ENCODE measurements at places on chromosomes 13 and 19.
A peak's percentile ranks its signal among the peaks of the same experiment; 100 is the strongest.

DNA sequence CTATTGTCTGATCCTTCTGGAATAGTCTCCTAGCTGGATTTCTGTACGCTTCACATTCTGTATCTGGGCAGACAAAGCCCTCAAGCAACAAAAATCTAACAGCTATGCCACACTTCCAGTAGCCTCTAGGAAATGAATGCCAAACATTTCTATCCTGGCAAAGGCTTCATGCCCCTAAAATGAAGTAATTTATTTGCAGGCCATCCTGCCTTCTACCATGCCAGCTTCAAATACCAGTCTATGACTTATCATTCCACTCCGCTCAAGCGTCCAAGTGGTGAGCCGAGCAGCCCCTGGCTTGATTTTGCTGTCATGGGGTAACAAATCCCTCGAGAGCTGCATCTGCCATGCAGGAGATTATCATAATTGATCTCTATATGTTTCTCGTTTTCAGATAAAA, 86.9 kb downstream of the LHFPL6 start:
- DNase-seq, result peak; percentile 60

DNA sequence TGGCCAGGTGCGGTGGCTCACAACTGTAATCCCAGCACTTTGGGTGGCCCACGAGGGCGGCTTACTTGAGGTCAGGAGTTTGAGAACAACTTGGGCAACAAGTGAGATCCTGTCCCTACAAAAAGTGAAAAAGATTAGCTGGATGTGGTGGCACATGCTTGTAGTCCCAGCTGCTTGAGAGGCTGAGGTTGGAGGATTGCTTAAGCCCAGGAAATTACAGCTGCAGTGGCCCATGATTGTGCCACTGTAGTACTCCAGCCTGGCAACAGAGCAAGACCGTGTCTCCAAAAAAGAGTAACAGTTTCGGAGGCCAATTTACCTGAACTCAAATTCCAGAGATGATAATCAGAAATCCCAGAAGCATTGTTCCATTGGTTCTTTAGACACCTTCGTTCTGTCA, 4.4 kb downstream of the ZNF473 start:
- DNase-seq, result no peak

DNA sequence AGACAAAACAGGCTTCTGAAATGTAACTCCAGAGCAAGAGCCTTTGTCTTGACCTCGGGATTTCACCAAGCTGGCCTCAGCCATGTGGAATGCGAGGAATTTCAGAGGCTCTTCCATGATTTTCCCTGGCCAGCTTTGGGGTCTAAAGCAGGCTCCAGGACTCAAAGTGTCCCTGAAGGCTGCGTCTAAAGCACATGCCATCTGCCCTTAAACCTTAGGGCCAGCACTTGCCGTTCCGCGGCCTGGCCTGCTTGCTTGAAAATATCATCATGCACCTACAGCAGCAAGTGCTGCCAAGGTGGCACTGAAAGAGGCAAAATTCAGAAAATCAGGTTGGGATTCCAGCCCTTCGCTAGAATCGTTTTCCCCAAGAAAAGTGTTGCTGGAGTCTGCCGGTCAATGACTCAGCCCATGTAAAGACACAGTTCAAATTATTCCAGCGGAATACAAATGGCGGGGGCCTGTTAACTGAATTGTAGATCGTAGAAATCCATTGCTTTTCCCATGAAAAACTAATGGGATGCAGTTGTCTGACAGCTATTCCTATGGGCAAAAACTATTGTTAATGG, 105.7 kb upstream of the RAP2A start:
- peak; percentile 75 for DNase-seq

DNA sequence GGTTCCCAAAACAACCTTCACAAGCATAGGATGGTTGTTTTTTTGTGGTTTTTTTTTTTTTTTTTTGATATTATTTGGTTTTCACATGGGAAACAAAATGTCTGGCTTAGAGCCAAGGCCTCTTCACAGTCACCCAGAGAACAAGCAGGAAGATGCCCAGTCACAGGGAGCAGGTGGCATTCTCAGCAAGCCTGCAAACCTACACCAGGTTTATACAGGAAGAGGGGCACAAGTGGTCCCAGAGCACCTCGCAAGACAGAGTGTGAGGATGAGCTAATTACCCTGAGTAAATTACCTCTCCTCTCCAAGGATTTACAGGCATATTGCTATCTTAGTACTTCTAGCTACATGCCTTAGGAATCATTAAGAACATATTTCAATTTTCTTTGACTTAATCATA, 1375.6 kb downstream of the EFNB2 start:
- no peak for DNase-seq

DNA sequence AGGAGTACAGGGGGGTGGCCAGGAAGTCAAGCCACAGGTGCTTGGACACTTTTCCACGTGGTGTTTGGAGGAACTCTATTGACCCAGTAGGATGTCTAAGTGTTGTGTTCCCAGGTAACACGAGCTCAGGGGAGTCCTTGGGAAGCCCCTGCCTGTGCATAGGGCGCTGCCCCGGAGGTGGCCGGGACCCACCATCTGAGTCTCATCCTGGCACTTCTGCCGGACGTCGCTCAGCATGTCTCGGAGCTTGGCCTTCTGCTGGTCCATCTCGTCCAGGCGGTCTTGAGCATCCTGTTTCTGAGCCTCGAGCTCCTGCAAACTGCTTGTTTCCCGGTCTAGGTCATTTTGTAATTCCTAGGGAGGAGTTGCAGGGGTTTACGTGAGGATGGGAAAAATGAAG, 67.4 kb downstream of the EPS15L1 start:
- DNase-seq, result no peak
